ENCODE measurements at places on chromosomes 16 and 17.
A peak's percentile ranks its signal among the peaks of the same experiment; 100 is the strongest.

- DNase-seq, result no peak
Measured at GRCh38 chr17:45296003-45296832, 20.6 kb downstream of the MAP3K14 start.

GRCh38 chr17:80260069-80260535 is 550 bp upstream of the RNF213 start:
- DNase-seq, result peak; percentile 61

DNA sequence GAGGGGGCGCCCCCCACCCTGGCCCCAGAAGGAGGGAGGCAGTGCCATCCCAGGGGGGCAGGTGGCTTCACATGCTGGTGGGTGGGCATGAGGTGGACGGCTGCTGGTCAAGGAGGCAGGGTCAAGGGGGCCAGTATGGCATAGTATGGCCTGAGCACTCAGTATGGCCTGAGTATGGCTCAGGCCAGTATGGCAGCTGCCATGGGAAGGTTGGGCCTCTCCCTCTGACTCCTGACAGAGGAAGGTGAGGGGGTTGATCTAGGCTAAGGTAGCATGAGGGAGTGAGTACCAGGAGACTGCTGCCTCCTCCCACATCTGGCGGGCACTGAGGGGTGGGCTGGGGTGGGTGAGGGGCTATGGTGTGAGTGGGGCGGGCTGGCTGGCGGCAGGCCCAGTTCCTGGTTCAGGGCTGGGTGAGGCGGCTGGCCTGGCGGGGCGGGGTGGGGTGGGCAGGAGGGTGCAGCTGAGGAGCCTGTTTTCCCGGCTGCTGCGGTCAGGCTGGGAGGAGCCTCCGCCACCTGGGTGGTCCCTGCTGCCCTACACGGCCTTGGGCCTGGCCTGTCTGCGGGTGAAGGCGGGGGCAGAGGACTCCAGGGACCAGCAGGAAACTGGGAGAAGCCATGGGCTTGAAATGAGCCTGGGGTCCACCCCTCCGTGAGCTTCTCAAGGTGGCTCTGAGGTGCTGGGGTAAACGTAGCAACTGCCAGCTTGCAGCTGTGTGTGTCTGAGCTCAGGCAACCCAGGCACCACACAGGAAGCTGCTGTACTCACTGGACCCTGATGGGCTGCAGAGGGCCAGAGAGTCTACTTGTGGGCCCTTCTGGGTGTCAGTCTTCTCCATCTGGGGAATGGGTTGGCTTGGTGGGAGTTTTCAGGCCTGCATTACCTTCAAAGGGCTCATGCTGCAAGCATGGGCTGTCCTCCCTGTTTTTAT is 57.0 kb downstream of the RAI1 start:
- no peak for DNase-seq

DNA sequence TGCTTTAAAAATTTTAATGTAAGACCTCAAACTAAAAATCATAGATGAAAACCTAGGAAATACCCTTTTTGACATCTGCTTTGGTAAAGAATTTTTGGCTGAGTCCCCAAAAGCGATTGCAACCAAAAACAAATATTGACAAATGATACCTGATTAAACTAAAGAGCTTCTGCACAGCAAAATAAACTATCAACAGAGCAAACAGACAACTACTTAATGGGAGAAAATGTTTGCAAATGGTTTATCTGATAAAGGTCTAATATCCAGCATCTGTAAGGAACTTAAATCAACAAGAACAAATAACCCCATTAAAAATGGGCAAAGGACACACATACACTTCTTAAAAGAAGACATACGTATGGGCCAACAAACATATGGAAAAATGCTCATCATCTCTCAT is 242.5 kb downstream of the BCAS3 start:
- no peak for DNase-seq

GRCh38 chr17:75645889-75646637 is 12.8 kb downstream of the SMIM5 start:
- DNase-seq, result no peak

DNA sequence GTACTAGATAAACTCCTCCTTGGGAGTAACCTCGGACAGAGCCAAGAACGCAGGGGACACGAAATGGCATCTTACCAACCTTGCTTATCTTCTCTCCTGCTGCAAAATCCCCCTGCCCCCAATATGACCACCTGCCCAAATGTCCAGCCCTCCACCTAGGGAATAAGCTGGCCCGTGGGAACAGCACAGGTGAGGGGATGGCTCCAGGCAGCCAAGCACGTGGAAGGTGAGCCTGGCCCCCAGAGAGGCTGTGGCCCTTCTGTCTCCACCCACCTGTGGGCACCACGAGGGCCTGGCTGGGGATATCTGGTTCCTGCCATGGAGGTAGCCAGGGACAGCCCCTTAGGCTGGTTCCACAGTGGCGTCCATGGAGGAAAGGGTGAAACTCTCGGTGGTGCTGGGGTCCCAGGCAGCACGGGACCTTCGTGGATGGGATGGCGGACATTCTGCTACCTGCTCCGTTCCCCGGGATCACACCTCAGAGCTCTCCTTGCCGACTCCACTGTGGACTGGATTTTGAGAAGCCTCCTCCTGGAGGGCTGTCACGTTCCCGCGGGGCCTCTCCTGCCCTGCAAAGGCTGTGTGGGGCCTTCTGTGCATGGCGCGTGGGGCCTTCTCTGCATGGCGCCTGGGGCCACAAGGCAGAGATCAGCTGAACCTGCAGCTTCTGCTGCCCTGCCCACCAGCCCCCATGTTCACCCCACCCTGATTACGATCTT is 388.5 kb upstream of the TNRC6C start:
- DNase-seq, result no peak

DNA sequence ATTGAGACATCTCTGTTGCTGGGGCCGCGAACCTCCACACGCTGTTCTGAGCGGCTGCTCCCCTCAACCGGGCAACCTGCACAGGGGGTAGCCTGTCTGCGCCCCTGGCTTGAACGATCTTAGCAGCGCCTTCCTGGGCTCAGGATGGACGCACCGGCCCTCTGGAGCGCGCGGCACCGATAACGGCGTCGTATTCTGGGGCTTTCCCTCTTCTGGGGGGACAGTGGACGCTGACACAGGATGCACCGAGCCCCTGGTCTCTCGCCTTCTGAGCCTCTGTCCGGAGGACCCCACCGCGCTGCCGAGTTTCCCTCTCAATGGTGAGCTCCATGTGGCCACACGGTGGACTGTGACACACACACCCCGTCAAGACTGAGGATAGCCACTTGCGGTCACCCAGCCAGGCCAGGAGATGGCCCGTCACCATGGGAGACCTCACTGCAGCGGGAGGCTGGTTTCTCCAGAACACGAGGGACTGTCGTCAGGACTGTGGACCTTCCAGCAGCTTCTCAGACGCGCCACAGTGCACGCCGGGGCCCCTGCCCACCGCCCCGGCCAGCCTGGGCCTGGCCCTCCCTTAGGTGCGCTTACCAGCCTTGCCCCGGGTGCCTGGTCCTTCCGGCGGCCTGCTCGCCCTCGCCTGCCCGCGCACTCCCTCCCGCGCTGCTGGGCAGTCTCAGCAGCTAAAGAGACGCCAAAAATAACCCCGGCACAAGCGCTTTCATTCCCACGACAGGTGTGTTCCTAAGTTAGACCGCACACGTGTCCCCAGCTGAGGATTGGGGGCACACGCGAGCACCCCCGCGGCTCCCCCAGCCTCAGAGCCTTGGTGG is 30.0 kb upstream of the PABPN1L start:
- DNase-seq, result no peak

- DNase-seq, result no peak
Measured at GRCh38 chr17:29384901-29385300, 5.3 kb upstream of the TAOK1 start.

GRCh38 chr16:8063159-8063558 is 527.2 kb downstream of the TMEM114 start:
- no peak for DNase-seq

- DNase-seq, result no peak
Measured at GRCh38 chr16:55392701-55393100, 68.7 kb downstream of the IRX6 start.

GRCh38 chr16:50692999-50693781 is at the start of gene NOD2:
NOD2 (plus strand) TSS chr16:50693606; CDS start chr16:50699496, 5,890 bp downstream.
- no peak for DNase-seq

GRCh38 chr17:51155416-51155815 is 2.1 kb downstream of the NME1 start:
- no peak for DNase-seq

GRCh38 chr17:76492123-76492988 is 8.9 kb downstream of the RHBDF2 start:
- no peak for DNase-seq

GRCh38 chr16:54174750-54175149 is 111.8 kb downstream of the IRX3 start:
- no peak for DNase-seq

- DNase-seq, result peak; percentile 14
Measured at GRCh38 chr16:68590201-68590994, 51.3 kb downstream of the ZFP90 start.

DNA sequence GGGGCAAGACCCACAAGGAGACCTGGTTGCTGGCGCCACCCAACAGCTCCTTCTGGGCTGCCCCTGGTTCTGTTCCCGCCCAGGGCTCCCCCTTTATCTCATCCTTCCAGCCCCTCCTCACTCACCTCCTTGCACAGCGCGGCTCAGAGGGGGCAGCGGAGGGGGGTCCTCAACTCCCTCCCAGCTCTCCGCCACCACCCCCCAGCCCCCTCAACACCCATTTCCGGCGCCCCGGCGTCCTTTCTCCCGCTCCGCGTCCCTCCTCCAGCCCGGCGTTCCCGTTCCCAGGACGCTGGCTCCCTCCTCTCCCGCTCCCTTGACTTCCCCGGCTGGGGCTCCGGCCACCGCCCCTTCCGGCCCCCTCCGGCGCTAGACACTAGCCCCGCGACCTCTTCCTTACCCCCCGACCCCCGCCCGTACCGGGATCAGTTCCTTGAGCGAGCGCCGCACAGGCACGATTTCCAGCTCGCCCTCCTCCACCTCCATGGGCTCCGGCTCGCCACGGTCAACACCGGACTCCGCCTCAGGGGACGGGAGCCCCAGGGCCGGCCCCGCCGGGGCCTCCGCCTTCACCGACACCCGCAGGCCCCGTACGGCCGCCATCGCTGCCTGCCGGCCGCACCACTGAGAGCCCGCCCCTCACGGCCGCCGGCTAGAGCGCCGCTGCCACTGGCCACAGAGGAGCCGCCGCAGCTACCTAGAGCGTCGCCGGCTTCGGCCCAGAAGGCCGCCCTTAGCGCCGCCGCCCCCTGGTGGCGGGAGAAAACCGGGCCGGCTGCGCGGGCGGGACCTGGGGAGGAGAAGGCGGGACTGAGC is at the start of gene NCBP3:
Gene NCBP3 (minus strand): TSS at position 626 of the 816 bp plus-strand sequence. CDS start 23 bp downstream, at position 603.
- peak; percentile 88 for DNase-seq

DNA sequence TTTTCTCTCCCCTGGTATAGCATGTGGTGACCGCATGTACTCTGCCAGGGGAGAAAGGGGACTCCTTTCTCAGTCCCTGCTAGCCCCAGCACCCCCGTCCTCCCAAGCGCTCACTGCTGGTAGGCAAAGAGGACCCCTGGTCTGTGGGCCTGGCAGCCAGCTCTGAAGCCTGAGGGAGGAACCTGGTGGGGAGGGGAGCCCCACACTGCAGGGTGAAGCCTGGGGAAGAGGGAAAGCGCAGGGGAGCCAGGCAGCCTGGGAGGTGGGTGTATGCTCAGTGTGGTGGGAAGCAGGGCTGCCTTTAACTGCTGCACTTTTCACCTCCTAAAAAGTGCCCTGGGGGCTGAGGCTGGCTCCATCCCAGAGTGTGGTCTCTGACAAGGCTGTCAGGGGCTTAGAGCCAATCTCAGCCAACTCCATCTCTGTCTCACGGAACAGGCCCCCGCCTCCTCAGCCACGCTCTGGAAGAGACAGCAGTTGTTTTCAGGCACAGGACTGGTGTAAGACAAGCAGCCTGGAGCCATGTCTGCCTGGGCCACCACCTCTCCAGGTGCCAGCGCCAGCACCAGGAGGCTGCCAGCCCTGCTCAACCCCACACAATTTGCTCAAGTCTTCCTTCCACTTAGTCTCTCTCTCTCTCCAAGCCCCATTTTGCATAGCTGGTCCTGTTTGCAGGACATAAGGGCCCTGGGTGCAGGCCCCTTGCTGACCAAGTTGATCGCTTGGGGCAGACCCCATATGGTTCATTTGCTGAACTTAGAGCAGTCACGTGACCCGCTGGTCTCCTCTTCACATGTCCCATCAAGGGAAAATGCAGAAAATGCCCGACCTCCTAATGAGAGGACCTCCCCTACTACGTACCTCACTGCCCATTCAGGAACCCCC is 14.7 kb upstream of the TBX2 start:
- no peak for DNase-seq

DNA sequence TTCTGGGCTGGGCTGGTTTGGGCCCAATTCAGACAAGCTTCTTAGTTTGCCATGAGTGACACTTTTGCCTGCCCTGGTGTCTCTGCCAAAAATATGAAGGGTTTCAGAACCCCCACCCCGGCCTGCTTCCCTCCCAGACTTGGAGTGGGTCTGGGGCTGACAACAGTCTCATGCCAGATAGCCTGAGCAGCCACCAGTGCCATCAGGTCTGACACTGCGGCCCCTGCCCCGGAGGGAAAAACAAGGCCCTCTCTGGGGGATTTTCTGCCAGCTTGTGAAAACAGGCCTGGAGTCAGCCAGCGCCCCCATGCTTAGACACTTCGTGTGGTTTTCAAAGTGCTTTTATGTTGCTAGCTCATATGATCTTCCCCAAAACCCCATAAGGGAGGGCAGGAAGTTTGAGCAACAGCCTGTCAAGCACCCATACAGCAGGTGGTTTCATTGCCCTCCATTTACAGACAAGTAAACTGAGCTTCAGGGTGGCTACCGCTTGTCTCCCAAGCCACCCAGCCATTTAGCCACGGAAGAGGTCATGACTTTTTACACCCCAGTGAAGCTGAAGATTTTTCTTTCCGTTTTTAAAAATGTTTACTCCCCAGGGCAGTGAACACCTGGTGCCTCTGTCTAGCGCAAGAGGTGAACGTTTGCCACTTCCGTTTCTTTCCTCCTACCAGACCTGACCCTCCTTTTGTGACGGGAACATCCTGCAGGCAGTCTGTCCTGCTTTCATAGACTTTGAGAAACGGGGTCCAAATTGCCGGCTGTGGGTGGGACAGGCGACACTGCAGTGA is 300.6 kb downstream of the SEC14L1 start:
- peak; percentile 43 for DNase-seq

GRCh38 chr16:325375-326145 is 27.0 kb downstream of the AXIN1 start:
- no peak for DNase-seq

- DNase-seq, result no peak
Measured at GRCh38 chr17:38355251-38355650, 3.6 kb downstream of the SOCS7 start.

GRCh38 chr16:83995754-83996153 is 27.7 kb downstream of the NECAB2 start:
- no peak for DNase-seq

DNA sequence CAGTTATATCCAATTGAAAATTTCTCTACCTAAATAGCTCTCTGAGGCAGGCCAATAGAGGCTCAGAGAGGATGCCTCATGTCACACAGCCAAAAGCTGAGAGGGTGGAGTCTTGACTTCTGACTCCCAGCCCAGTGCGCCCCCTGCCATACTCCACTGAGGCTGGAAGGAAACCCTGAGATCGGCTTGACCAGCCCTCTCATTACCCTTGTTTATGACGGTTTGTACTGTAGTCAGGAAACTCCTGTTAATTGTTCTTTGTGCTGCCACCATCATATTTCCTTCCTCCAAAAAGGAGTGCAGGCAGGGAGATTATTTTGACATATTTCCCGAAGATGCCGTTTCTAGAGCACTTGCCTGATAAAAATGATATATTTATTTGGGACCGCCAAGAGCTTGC is 107.9 kb downstream of the AIPL1 start:
- no peak for DNase-seq
